ENCODE measurements at places on chromosomes 7 and 10.

DNA sequence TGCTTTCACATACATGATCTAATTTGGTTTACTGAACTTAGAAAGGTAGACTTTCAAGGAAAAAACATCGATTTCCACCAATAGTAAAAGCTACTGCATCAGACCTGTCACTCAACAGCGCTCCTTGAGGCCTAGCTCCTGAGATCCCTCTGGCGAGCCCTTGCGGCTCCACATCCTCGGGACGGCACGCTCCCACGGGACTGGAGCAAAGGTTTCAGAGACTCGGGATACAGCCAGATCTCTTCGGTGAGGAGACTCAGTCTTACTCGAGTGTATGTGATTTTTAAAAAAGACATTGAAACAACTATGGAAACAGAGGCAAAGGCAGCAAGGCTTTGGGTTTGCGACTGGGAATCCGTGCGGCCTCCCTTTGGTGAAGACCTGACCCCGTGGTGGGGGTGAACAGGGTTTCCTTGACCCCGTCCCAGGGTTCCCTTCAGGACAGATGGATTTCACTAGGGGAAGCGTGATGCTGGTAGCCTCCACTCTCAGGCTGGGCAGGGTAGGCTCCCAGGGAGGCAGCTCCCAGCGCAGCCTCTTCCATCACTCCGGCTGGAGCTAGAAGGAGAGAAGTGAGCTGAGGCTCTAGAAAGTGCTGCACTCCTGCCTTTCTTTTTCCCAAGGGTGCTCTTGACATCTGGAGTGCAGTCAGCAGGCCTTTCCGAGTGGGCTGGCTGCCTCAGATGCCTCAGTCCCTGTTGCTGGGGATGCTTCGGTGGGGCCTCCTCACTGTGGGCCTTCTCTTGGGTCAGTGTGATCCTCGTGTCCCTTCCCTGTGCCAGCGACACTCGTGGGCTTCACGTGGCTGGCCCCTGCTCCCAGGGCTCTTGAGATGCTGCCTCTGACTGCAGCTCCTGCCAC lies 5.8 kb upstream of the ATP6V0E2 start:
- DNase-seq = no peak

- DNase-seq = no peak
Observed at GRCh38 chr10:110568055-110568735, 700 bp downstream of the SMC3 start.

- DNase-seq = no peak
Observed at GRCh38 chr10:79196470-79197461, 128.0 kb downstream of the ZMIZ1 start.

DNA sequence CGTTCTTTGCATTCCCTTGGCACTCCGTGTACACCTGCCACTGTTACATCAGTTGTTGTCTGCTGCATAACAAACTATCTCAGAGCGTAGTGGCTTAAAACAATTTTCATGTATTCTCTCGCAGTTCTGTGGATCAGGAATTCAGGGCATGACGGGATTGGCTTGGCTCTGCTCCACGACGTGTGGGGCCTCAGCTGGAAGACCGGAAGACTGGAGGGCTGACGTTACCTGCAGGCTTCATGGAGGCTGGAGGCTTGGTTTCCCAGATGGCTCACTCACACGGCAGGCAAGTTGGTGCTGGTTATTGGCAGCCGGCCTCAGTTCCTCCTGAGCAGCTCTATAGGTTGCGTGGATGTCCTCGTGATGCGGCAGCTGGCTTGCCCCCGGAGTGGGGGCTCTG lies 25.5 kb downstream of the NYAP1 start:
- peak; percentile 24 for DNase-seq

DNA sequence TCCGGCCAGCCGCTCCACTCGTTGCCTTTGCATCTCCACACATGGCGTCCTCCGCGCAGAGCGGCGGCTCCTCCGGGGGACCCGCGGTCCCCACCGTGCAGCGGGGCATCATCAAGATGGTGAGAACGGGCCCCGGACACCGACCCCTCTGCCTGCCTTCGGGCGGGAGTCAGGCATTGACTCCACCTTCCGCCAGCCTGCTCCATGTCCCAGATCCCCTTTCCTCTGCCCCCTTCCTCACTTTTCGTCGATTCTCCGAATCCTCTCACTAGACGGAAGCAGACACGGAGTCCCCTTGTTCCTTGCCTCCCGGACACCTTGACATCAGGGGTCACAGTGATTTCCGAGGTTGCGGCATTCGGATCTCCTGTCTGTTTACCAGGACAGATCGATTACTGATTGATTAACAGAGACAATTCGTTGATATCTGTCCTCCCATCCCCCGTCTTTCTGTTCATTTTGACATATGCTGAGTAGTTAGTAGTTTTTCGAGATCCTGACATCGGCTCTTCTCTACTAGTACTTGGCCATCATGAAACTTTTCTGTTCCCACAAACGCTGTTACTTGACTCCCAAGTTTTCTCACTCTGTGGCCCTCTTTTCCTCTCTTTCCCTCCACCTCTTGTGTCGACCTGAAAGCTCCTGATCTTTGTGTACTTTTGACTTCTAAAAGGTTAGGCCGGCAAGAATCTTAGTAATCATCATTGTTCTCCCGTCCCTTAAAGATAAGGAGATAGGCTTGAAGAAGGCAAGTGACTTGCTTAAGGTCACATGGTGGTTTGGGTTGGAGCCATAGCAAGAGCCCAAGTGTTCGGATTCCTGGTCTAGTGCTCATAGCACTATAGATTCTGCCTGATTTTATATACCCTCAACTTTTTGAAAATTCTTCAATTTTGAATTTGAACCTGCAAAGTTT lies 597 bp downstream of the SND1 start:
- DNase-seq = no peak

- no peak for DNase-seq
Observed at GRCh38 chr10:131853610-131853964, 47.2 kb upstream of the PPP2R2D start.

All from AG09319 (cell line).